Stimulated activated CD8-positive, alpha-beta memory T cell treated with anti-CD3 and anti-CD28 coated beads, Interleukin-4, amount 100 ng/mL, for 4 hours (primary cell): ENCODE measurements at places on chromosomes 11 and 22.

GRCh38 chr22:49233507-49234100 is 594.1 kb downstream of the BRD1 start:
- DNase-seq, result no peak

- DNase-seq, result no peak
Measured at GRCh38 chr11:128865490-128865889, 1.6 kb downstream of the KCNJ1 start.

- no peak for DNase-seq
Measured at GRCh38 chr11:17498475-17498874, 21.8 kb upstream of the ABCC8 start.

DNA sequence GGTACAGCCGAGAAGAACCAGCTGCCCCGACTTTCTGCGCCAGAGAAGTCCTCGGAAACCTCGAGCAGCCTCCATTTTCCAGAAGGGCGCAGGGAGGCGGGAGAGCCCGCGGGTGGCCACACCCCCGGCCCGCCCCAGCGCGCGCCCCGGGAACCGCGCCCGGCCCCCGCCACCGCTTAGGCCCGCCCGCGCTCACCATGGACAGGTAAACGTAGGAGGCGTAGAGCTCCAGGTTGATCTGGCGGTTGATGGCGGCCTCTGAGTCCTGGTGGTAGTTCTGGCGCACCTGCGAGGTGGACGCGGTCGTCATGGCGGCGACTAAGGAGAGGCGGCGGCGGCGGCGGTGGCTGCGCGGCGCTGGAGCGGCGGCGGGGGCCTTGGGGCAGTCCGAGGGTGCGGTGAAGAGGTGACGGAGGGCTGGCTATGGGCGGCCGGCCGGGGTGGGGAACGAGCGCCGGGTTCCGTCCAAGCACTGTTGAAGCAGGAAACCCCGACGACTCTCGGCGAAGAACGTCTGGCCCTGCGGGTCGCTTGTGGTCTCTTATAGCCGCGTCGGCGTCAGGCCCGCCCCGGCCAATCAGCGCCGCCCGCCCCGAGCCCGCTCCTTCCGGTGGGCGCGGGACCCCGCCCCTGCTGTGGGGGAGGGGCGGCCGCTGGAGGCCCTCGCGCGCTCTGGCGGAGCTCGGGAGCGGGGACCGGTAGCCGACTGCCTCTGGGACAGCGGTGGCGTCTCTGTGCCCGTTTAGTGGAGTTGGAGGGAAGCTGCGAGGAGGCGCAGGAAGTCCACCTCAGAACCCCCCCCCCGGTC is at the start of gene FTH1:
Gene FTH1, minus strand, starts transcription at position 519 of the 808 bp plus-strand sequence. Its CDS starts 209 bp downstream, at position 310.
- DNase-seq, result peak; percentile 62

- no peak for DNase-seq
Measured at GRCh38 chr11:130691581-130691980, 224.7 kb downstream of the SNX19 start.

GRCh38 chr11:67468456-67468758 is 644 bp downstream of the TMEM134 start:
- DNase-seq, result no peak

DNA sequence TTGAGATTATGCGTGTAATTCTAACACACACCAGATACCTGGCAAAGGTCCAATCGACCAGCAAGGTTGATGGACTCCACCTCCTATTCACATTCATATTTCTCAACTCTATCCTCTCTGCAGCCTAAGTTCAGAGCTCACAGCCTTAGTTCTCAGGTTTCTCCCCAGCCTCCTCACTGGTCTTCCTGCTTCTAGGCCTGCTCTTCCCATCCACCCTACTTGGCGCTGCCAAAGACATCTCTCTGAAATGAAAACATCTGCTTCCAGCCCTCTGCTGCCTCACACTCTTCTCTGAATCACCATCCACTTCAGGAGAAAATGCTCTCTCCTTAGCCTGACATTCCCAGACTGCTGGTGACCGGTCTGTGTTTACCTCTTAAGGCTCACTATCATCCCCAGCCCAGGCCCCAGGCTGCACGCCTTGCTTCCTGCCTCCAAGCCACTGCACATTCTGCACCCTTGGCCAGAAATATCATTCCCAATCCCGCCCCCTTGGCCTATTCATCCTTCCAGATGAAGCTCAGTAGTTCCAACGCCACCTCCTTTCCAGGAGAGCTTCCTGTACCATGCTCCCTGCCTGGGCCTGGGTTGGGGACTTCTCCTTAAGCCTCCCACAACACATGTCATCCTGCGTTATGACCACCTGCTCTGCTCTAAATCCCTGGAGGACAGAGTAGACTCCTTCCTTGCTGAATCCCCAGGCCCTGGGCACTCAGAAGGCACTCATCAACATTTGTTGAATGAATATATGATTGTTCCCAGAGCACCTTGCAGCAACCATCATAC is 3.5 kb downstream of the ARRB1 start:
- DNase-seq, result no peak

- no peak for DNase-seq
Measured at GRCh38 chr11:60349990-60350389, 22.9 kb downstream of the MS4A6E start.

DNA sequence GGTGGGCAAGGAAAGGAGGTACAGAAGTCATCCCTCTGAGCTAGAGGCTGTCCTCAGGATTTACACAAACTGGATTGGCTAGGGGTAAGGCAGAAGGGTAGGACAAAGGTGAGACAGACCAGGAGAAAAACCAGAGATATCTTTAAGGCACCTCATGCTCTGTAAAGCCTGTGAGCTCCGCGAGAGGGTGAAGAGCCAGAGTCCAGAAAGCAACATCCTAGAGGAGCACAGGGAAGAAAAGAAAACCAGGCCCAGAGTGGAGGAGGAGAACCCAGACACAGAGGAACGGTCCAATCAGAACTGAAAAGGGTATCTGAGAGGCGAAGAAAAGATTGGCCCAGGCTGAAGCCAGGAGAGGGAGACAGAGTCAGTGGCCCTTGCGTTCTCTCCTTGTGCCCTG is 5.1 kb downstream of the SLC37A4 start:
- DNase-seq, result no peak

DNA sequence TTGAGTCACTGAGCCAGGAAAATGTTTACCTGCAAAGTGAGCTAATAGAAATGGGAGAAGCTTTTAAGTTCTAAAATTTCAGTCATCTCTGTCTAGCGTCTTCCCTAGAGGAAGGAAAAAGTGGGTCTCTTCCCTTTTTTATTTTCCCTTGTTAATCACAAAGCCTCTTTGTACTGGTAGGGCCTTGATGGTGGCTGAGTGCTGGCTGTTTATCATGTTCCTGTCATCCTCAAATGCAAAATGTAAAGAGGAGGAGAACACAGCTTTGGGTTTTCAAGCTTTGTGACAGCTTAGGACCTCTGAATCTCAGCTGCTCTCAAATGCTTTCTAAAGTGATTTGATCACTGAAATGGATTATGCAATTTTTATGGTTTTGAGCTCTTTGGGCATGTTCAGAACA is 222.0 kb downstream of the TMEM135 start:
- DNase-seq, result no peak

GRCh38 chr22:49925525-49926128 is 7.2 kb downstream of the CRELD2 start:
- DNase-seq, result peak; percentile 52

DNA sequence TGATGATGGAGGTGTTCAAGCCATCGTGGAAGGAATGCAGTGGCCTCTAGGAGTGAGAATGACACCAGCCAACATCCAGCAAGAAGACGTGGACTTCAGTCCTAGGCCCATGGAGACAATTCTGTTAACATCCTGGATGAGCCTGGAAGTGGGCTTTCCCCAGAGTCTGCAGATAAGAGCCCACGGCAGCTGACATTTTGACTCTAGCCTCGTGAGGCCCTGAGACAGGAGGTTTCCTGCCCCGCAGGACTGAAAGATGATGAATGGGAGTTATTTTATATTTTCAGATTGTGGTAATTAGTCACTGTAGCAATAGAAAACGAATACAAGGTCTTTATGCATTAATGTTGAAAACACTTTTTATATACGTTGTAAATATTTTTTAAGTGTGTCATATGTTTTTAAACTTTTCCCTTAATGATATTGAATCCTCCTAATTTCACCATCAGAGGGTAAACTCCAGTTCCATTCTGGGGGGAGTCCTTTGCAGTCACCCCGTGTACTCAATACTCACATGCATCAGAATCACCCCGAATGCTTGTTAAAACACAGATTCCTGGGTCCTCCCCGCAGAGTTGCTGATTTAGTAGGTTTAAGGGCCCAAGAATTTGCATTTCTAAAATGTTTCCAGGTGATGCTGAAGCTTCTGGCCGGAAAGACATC is 570 bp upstream of the TPCN2 start:
- no peak for DNase-seq

DNA sequence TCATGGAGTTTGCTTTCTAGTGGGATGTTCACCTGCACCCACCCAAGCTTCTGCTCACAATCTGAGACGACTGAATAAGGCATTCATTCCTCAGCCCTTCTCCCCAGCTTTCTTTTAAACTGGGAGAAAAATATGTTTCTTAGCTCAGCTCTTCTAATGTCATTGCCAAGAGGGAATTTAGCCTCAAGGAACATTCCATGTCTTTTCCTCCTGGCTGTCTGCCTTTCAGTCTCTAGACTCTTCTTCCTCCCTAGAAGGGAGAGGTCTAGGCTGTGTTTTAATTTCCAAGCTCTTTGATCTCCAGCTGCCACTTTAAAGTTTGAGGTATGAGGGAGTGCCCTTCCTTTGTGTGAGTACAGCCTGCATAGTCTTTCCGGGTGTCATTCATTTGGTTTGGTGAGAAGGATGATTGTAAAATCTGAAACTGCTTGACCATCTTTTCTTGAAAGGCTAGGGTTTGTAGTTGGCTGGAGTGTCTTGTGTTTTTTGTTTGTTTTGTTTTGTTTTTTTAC is 11.7 kb upstream of the HTATIP2 start:
- DNase-seq, result no peak

- DNase-seq, result no peak
Measured at GRCh38 chr22:17381192-17381913, 12.1 kb downstream of the CECR2 start.

GRCh38 chr11:45649544-45650165 is 15.8 kb downstream of the CHST1 start:
- no peak for DNase-seq

GRCh38 chr22:27063406-27063805 is 406.0 kb downstream of the MIAT start:
- DNase-seq, result no peak

DNA sequence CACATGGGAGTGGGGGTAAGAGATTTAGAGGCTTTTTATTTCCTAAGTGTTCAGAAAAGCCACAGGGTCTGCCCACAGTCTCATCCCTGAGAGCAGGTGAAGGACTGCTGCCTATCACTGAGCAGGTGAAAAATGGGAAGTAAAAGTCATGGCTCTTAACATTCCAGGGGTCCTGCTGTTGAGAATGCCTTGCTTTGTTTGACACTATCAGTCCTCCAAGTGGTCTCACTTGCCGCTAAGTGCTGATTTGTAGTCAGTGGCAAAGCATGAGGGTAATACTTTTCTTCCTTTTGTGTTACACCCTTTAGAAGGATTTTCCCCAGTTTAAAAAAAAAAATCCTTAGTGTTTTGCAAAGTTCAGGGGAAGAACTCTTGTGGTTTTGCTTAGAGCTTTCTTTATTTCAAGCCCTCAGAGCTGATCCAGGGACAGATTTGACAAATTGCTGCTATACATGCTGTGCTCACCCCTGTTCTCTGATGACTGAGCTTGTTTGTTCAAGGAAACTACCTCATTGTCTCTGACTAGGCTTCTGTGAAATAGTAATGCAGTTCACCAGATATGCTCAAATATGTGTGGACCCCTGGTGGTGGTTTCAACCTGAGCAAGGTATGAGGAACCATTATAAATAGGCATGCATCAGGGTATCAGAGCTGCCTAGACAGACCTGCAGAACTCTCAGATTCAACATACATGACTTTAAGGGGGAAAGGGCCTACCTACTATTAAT is 141.0 kb downstream of the ARHGAP42 start:
- no peak for DNase-seq

DNA sequence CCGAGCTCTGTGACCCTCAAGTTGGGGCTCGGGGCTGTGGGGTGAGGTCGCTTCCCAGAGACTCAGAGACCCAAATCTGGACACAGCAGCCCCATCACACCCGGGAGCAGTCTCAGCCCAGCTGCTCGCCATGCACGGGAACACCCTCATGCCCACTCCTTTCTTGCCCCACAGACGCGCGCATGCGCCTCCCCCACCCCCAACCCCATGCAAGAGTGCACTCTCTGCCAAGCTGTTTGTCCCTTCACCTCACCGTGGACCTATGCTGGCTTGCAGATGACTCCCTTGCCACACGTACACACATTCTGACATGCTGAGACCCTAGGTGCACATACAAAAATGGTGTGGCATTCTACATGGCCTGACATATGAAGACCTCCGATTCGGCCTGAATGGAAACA is 478 bp upstream of the CD248 start:
- no peak for DNase-seq

DNA sequence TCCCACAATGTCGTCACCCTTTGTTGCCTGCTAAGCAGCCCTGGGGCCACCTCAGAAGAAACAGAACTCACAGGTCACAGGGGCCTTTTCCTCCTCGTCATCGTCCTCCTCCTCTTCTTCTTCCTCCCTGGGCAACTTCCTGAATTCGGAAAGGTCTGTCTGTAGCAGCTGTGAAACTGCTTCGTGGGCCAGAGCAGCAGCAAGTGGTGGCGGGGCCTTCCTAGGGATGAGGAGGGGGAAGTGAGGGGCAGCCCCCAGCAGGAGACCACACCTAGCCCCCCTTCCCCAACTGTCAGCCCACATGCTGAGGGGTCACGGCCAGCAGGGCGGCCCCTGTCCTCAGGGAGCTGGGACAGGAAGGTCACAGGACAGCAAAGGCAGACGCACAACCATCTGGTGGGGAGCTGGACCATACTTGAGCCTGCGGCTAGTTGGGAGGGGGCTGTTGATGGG is 13.2 kb downstream of the PPM1F start:
- no peak for DNase-seq

GRCh38 chr11:114358716-114359115 is 41.6 kb downstream of the C11orf71 start:
- no peak for DNase-seq

DNA sequence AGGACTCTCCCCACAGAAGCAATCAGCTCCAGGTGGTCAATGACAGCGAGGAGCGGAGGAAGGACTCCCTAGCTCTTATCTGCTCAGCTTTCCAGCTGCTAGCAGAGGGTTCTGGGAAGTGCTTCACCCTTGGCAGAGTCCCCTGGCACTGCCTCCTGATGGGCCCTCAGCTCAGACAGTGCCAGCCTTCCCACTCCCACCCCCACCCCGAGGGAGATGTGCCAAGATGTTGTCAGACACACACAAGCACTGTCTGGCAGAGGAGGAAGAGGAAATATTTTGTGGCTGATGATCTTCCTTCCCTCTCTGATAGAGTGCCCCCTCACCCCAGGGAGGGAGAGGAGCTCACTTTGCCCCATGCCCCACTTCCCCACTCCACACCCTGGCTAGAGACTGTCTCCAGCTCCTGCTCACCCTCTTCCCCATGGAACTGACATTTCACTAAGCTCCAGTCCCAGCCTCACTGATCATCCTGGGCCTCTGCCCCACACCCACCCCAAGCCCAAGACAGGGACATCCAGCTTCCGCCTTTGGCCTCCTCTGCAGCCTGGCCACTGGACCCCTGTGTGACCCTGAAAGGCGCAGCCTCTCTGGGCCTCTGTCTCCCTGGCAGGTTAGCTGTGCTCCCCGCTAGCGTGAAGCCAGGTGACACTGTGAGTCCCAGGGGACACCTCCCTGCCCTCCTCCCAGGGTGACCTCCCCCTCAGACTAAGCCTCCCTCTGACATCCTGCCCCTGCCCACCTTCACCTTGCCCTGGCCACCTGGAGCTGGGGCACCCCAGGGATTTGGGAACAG is 44.5 kb downstream of the SLCO2B1 start:
- DNase-seq, result no peak

GRCh38 chr11:128484172-128484571 is 103.2 kb downstream of the ETS1 start:
- no peak for DNase-seq

GRCh38 chr11:12186701-12187100 is 76.3 kb downstream of the MICAL2 start:
- no peak for DNase-seq
